ENCODE measurements at places on chromosomes 5 and 9. TPM values are rescaled to one million over a fixed set of nuclear protein-coding genes. Genes with fewer than 3 reads are reported as not detected.

DNA sequence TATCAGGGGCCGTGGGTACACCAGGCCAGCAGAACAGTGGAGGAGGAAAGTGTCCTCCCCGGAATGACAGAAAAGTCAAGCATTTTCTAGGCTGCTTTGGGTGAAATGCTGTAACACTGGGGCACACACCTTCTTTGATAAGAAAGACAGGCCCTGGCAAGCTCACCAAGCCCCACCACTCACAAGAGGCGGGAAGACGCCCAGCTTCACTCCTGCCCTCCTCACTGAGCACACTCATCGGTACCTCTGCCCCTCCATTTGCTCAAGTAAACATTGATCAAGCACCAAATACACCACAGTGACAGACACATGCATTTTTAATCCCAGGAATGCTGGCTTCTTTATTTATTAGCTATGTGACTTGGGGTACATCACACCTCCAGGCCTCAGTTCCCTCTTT, 43.1 kb downstream of the B4GALT1 start:
- DNase-seq: no peak

Gene ECM2
- 14.1 TPM for polyA plus RNA-seq

DNA sequence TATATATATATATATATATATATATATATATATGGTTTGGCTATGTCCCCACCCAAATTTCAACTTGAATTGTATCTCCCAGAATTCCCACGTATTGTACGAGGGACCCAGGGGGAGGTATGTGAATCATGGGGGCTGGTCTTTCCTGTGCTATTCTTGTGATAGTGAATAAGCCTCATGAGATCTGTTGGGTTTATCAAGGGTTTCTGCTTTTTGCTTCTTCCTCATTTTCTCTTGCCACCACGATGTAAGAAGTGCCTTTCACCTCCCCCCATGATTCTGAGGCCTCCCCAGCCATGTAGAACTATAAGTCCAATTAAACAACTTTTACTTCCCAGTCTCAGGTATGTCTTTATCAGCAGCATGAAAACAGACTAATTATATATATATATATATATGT, 52.3 kb upstream of the ADAMTS2 start:
- DNase-seq: no peak

Gene DCAF10
- 37.3 TPM for polyA plus RNA-seq

DNA sequence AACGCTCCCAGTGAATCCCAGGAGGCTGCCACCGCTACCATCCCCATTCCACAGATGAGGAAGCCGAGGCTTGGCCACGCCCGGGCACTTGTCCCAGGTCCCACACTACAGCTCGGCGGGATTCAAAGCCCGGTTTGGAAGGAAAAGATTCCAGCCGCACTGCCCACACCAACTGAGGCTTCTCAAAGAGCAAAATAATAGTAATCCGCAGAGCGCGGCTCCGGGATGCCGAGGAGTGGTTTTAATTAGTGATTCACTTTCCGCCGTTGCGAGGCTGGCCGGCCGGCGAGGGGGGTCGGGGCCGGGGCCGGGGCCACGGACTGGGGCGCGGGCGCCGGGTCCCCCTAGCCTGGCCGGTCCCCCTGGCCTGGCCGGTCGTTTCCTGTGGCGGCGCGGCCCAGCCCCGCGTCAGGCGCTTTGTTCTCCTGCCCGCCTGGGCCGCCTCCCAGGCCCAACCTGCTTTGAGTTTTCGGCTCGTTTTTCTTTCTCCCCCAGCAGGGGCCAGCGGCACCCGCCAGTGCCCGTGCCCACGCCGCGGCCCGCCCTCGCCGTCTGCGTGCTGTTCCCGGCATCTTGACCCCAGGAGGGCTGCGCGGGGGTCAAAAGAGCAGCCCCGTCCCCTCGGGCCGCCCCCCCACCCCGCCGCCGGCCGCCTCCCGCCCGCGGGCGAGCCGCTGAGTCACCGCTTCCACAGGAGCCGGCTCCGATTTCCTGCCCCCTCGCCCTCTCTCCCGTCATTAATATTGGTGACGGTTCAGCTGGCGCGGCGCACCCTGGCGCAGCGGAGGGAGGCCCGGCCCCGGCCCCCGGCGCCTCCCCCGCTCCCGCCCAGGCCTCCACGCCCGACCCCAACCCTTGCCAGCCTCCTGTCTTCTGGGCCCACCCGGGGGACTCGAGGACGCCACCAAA, 31.2 kb downstream of the FGF18 start:
- peak; percentile 52 for DNase-seq

Gene BDP1
- 40.6 TPM for polyA plus RNA-seq

DNA sequence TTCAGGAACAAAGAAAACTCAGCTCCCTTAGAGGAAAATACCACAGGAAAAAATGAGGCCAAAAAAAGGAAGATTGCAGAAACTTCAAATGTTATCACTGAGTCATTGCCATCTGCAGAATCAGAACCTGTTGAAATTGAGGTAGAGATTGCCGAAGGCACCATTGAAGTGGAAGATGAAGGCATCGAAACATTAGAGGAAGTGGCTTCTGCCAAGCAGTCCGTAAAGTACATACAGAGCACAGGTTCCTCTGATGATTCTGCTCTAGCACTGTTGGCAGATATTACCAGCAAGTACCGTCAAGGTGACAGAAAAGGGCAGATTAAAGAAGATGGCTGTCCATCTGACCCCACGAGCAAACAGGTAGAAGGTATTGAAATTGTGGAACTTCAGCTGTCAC, 30.8 kb upstream of the NIM1K start:
- no peak for DNase-seq

DNA sequence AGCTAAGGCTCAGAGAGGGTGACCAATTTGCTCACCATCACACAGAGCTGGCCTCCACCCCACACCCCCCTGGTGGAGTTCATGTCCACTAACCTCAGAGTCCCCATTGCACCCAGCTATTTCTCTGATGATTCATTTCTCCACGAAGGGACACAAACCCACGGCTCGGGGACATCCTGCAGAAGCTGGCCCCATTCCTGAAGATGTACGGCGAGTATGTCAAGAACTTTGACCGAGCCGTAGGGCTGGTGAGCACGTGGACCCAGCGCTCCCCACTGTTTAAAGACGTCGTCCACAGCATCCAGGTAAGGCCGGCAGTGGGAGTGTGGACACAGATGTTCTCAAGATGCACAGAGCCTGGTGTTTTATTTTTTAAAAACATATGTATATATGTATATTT, 52.6 kb upstream of the SUSD3 start:
- no peak for DNase-seq

- no peak for DNase-seq
These were observed 47.5 kb downstream of the SAXO1 start for GRCh38 chr9:18985464-18985951.

Gene HEMGN
- 10.7 TPM for polyA plus RNA-seq

DNA sequence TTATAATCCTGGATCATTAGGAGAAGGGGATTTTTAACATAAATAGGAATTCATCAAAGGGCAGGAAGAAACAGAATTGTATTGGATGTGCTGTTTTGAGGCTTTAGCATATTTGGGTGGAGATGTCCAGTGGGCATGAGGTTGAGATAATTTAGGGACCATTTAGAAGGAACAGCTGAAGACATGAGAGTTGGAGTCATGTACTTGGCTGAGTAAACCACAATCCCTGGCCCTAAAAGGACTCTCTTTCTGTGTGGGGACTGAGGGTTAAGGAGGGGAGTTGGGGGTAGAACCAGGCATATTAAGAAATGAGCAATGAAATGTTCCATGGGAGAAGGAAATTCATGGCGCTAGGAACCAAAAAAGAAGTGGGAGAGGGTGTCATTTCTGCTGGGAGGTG, 61.5 kb downstream of the DCP2 start:
- DNase-seq: no peak

Gene SPINK1
- polyA plus RNA-seq: 59.5 TPM

DNA sequence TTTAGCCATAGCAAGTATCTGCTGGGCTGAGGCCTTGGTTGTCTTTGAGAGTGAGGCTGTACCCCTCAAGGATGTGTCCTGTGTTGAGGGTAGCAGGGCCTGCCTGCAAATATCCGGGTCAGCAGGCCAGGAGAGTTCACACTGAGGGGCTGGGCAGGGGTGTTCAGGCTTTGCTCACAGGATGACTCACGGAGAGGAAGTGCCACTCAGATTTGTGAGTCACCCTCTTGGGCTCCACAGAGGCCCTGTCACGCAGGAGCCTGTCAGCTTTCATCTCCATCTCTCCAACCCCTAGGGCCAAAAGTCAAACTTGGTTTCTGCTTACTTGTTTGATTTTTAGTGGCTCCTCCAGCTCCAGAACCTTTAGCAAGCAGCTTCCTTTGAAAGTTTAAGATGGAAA, 211.5 kb downstream of the SEC61B start:
- DNase-seq: no peak

DNA sequence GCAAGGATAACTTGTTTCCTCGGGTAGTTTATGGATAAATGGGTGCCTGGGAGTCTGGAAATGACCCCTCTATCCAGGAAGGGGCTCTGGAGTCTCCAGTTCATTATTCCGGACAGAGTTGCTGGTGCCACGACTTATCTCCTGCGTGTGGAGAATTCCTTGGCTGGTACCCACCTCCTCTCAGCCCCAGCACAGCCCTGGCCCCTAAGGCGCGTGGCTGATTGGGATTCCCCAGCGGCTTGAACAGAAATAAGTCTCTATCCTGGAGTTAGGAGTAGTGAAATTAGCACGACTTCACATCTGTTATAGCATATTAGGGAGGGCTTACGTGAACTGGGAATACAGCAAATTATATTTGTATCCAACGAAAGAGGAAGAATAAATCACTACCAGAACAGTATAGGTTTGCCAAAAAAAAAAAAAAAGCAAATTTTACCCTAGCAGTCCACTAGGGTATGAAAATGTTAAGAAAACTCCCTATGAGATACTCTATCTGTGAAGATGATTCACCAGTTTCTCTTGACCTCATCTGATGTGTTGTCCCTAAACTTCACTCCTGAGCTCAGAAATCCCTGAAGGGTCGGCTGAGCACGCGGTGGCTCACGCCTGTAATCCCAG, 172.5 kb upstream of the OTULINL start:
- no peak for DNase-seq

- no peak for DNase-seq
These were observed 32.9 kb upstream of the MAN2A1 start for GRCh38 chr5:109656829-109657228.

DNA sequence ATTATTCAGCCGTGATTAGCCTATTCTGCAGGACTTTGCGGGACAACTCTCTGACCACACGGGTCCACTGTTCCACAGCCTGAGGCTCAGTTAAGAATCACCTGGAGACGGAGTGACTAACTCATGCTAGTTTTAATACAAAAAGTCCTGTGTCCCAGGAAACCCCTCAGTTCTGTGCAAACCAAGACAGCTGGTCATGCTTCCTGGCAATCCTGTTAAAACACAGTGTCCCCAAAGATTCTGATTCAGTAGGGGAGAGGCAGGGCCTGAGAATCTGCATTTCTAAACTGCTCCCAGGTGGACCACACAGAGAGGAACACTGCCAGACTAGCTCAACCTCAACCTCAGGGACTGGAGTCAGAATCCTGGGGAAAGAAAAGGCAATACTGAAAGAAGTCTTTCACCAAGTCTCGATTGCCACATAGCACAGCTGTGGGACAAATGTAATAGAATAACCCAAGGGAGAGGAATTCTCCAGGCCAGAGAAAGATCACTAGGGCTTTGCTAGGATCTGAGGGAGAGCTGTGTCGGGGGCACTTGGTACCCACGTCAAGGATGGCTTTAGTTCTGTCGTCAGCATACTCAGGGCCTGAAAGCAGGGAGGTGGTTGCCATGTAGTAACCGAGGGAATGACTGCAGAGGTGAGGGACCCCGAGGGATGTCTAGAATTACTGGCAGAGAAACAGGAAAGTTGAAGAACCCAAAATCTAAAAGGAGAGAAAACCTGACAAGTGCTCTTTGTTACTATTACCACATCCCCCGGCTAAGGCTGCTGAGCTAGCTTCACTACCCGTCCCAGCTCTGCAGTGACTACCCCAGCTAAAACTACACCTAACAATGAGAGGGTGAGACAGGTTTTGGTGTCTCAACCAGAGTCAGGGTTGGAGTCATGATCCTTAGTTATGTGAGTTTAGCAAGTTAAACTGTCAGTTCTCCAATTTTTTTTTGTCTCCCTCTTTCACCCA, 8.6 kb downstream of the SUSD1 start:
- DNase-seq: no peak

GRCh38 chr9:82488313-82489200, 500.0 kb downstream of the SPATA31D1 start:
- peak; percentile 56 for DNase-seq

DNA sequence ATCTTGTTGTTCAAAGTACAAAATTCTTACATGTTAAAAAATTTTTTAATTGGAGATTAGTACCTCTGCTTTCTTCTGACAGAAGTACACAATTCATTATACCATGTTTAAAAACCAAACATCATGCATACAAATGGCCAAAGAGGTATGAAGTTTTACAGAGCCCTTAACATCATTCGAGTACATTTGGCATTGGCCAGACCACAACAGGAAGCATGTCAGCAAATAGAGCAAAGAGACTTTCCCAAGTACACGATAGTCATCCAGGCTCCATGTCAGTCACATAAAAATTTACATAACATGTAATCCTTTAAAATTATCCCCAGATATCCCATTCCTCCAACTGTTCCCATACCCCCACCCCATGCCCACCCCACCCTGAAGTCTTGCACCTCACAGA, 22.5 kb downstream of the HMGCS1 start:
- DNase-seq: no peak

Data from left renal cortex interstitium (tissue), 4 donors.